GM13976 (cell line): ENCODE measurements at places on chromosomes 6 and 20.

DNA sequence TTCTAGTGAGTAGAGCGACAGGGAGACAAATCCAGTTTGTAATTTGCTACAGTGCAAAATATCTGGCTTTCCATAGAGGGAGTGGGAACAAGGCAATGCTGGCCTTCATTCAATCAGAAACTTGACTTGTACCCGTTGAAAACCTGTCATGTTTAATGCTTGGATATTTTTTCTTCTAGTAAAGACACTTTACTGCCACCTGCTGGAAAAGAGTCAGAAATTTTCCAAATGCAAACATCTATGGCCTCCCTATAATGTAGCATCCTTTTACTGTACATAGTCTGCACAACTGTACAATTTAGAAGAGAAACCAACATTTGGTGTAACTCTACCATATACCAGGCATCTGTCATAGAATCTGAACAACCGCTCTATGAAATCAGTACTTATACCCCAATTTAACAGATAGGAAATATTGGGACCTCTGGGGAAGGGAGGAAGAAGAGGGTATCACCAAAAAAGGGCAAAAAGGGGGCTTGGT, 16.7 kb upstream of the TBC1D20 start:
- DNase-seq, result peak; percentile 67

GRCh38 chr20:25623736-25624499, at the start of gene NANP:
TSS of gene NANP (minus strand) at chr20:25624014. CDS start at chr20:25623948, 66 bp downstream.
- peak; percentile 97 for DNase-seq

- DNase-seq, result no peak
Observed at GRCh38 chr6:34284563-34285447, 36.0 kb upstream of the SMIM29 start.

DNA sequence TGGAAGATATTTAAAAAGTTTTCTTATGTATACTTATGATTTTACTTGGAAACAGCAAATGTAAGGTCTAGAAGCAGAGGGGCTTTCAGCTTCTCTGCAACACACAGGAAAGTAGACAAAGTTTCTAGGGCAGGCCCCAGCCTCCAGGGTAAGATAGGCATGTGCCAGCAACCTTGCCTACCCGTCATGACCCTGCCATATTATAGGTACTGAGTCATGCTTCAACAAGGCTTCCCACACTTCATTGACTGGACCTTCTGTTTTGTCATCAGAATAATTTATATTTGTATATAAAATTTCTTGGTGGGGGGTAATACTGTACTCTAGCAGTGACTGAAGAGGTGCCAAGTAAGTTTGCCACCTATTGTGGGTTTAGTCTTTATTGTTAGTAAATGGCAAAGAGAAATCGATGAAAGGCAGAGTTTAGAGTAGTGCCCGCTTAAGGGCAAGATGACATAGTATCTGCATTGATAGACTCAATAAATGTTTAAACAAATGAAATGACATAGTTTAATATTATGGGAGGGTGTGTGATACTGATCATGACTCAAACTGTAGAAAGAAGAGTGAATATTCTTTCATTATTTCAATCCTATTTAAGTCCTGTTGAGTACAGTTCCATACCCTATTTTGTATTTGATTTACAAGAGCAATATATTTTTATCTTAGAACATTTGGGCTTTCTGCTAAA, 95.6 kb downstream of the JARID2 start:
- no peak for DNase-seq

DNA sequence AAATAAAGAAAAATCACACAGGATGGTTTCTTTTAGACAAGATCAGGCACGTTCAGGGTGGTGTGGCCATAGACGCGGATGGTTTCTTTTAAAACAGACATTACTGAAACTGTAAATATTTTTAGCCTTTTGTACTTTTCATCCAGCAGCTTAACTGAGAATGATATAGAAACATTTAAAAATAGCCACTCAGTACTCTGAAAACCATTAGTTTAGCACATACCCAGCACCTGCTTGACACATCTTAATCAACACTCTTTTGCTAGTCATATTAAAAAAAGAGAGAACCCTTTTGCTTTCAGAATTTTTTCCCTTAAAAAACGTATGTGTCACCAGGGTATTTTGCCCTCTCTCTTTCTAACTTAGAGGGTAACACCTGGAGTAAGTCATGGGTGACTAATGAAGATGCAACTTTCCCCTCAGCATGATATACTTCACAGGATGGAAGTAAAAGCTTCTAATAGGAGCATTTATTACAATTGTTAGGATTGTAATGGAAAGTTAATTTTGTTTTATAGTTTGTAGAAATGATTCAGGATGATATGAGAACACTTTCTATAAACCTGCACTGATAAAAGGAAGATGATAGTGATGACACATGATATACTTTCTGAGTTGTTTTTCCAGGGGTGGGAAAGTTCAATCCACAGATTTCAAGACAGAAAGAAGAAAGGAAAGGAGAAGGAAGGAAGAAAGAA, 45.2 kb downstream of the BACH2 start:
- DNase-seq, result peak; percentile 8

GRCh38 chr6:26404546-26404945, 2.5 kb downstream of the BTN3A1 start:
- no peak for DNase-seq

DNA sequence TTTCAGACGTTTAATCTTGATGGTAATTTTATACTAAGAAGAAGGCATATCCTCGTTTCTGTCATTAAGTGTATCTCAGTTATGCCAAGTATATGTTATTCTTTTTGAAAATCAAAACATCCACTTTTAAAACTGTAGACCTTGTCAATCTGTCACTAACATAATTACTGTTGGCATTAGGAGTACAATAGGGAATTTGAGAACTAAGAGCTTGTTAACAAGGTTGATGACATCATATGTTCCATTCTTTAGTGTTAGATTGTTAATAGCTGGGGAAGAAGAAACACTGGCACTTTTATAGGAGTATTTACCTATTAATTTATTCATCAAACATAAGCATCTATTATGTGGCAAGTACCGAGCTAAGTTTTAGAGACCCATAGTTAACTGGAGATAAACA, 76.2 kb downstream of the MAP3K4 start:
- no peak for DNase-seq

GRCh38 chr20:47125758-47126591, 230.5 kb downstream of the ZMYND8 start:
- no peak for DNase-seq

GRCh38 chr20:44073675-44074071, 113.3 kb downstream of the JPH2 start:
- no peak for DNase-seq

- no peak for DNase-seq
Observed at GRCh38 chr6:156996265-156996664, 219.1 kb downstream of the ARID1B start.
